ENCODE measurements at places on chromosomes 12 and 14.

DNA sequence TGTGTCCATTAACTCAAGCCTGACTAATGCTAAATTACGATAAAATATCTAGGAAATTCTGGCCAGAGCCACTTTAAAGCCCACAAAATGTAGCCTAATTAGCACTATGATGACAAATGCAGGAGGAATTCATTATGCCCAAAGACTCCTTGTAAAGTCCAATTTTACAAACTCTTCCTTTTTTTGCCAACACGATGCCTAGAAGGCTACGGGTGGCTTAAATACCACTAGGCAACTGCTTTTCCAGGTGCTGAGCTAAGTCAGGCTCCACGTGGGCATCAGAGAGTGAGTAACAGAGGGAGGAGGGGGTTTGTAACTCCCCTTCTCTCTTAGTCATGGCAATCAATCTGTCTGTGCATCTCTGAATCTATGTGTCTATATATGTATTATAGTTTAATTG, 172.4 kb upstream of the NTF3 start:
- no peak for DNase-seq

DNA sequence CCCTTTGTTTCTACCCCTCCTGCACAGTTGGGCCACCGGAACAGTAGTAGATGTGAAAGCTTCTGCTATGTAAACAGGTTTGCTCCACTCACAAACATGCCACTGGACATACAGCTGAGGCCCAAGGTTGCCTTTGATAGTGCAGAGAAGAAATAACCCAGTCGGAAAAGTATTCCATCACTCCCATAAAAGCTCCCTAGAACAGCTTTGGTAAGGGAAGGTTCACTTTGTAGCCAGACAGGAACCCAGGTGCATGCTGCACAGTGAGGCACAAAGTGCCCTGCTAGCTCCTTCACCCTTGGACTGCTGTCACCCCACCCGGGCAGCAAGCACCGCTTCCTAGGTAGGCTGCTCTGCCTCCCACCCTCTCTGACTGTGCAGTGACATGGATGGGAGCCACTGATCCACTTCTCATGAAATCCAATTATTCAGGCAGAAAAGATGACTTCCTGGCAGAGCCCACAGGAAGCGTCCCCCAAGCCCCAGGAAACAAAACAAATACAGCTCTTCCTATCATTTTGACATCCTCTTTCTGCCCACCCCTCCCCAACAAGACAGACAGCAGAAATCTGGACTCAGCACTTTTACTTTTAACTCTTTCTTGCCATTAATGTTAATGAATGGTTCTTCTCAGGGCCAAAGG, 100.2 kb downstream of the SRGAP1 start:
- DNase-seq: no peak

GRCh38 chr12:67630373-67631088, 18.0 kb upstream of the DYRK2 start:
- DNase-seq: peak; percentile 82

DNA sequence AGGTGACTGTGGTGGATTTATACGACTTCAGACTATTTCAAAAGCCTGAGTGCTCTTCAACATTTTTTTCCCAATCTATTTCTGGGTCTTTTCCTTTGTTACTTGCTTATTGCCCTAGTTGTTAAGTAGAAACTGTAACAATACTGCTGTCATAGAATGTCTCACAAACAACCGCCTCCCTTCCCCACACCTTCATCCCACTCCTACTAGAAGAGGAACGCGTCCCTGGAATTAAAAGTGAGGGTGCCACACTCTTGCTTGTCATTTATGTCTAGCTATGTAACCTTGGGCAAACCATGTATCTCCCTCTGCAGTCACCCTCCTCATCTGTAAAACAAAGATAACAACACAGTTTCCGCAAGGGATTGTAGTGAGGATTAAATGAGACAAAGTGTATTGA, 8.6 kb downstream of the BRAP start:
- DNase-seq: no peak

GRCh38 chr12:9027161-9028059, 38.1 kb downstream of the KLRG1 start:
- DNase-seq: peak; percentile 14

GRCh38 chr12:39301422-39301821, 141.5 kb downstream of the KIF21A start:
- DNase-seq: no peak

- DNase-seq: no peak
These were observed 323.3 kb upstream of the E2F7 start for GRCh38 chr12:77388445-77389265.

- peak; percentile 32 for DNase-seq
These were observed 98.6 kb downstream of the IRF2BPL start for GRCh38 chr14:76929927-76930326.

GRCh38 chr12:48890657-48891418, 25.2 kb upstream of the RND1 start:
- peak; percentile 64 for DNase-seq

DNA sequence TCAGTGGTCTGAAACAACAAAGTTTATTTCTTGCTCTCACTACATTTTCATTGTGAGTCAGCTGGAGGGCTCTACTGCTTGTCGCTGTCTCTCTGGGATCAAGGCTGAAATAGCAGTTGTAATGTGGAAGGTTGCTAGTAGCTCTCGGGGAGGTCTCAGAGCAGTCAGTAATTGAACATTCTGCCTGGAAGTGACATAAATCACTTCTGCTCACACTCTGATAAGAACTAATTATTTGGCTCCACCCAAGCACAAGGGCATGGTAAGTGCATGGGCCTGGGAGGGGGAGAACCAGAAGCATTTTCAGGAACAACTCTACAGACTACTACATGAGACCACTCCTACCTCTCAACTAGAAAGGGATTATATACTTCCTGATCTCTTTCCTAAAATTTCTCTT, 128.2 kb downstream of the TMEM117 start:
- no peak for DNase-seq

- no peak for DNase-seq
These were observed 457.3 kb downstream of the FLRT2 start for GRCh38 chr14:85987292-85987691.

DNA sequence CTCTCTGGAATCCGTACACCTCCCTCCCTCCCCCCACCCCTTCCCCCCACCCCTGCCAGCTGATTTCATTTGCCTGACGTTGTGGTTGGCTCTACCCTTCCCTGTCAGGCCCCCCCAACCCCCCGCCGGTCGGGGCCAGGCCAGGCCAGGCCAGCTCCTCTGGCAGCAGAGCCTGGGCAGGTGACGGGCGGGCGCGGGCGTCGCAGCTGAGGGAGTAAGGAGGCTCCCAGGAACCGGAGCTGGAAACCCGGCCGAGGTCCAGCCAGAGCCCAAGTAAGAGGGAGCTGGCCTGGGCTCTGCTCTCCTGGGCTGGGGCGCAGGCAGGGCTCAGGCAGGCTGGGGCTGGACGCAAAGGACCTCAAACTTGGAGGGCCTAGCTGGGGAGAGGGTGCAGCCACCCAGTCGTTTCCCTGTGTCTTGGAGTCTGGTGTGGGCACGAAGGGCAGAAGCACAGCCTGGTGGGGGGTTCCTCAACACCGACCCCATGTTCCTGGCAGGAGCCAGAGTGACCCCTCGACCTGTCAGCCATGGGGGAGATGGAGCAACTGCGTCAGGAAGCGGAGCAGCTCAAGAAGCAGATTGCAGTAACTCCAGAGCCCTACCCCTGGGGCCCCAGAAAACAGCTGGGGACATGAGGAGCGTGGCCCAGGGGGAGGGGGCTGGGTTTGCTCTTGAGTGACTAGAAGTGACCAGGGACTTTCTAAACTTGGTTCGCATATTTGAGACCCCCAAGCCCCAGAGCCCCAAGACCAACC, at the start of gene GNB3:
Gene GNB3, plus strand, starts transcription at position 165 of the 755 bp plus-strand sequence. Its CDS starts 363 bp downstream, at position 528.
- no peak for DNase-seq

GRCh38 chr12:102052192-102053061, 9.4 kb downstream of the WASHC3 start:
- DNase-seq: no peak

DNA sequence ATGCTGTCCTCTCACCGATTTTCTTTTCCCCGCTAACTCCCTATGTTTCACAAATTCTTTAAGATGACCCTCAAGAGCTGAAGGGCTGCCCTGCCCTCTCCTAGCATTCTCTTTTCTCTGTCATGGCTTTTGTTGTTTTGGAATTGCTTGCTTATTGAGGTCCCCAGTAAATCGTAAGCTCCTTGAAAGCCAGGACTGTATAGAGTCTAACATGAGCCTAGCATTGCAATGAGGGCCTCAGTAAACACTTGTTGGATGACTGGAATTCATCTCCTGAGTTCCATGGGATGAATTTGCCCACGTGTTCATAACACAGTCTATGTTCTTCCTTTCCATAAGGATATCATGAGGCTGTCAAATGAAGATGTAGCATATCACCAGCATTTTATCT, 92.2 kb downstream of the APAF1 start:
- DNase-seq: no peak

DNA sequence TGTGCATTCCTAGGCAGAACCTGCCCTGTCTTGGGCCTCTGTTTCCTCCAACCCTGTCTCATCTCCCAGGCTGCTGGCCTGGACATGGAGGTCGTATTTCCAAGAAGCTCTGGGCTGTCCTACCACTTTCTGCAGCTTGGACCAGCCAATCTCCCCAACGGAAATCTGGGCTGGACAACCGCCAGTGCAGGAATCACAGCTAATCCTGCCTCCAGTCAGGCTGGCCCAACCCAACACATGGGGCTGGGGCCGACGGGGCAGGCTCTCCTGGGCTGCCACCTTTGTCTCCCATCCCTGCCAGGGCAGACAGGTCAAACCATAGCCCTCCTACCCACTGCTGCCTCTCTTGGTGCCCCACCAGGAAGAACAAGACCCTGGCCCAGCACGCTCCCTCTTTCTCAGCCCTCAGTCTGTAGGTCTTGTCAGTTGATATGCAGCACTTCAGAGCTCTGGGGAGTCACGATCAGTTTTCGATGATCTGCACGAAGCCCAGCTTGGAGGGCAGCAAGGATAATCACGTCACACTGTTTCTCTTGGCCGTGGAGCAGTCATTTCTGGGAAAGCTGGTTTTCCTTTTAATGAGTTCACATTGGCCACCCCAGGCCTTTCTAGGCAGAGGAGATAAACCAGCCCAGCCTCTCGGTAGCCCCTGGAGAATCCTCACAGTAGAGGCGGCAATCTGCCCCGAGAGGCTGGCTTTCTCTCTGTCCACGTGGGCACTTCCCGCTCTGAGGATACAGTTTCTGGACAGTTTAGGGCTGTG, 195.2 kb upstream of the PRMT8 start:
- no peak for DNase-seq

GRCh38 chr12:21456291-21456780, 18.9 kb downstream of the PYROXD1 start:
- DNase-seq: peak; percentile 3

GRCh38 chr12:113751513-113751912, 214.6 kb downstream of the RBM19 start:
- DNase-seq: no peak

DNA sequence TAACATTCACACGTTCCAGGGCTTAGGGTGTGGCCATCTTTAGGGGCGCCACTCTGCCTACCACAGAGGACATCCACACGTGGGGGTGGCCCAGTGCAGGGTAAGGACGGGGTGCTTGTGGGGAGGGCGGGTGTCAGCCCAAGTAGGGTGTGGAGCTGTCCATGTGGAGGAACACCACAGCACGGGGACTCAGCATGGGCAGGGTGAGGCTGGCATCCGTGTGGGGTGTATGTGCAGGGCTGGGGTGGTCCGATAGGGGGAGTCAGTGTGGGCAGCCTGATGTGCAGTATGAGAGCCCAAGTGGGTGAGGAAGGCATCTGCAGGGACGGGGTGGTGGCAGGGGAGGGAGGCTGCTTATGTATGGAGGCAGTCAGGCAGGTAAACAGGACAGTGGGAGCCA, 17.7 kb downstream of the PSMC1 start:
- DNase-seq: no peak

- DNase-seq: no peak
These were observed 67.2 kb downstream of the HECTD4 start for GRCh38 chr12:112314981-112315380.

DNA sequence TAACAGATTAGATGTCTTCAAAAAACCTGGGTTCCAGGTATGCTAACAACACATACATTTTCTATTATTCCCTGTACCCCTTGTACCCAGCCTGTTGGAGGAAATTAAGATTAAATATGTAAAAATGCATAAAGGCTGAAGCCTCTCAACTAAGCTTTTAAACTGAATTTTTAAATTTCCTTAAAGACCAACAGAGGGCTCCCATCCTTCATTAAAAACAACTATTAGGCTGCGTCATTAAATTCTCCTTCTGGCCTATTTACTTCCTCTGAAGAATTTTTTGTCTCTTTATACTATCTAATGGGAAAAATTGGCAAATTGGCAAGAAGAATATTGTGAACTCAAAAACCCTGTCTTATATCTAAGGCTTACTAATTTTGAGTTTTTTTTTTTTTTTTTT, 21.8 kb downstream of the SENP1 start:
- DNase-seq: no peak

DNA sequence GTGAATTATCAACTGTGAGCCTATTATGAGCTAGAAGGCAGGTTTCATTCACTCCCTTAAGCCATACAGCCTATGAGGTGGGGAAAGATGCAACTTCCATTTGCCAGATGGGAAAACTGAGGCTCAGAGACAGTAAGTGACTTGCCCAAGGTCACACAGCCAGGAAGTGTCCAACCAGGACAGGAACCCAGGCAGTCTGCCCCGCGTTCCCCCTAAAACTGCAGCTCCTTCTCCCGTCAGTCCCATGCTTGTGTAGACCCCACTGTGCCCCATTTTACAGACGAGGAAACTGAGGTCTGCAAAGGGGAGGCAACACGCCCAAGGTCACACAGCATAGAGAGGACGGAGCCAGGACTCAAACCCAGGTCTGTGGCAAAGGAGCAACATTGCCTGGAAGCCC, 50.6 kb downstream of the NCOR2 start:
- no peak for DNase-seq

DNA sequence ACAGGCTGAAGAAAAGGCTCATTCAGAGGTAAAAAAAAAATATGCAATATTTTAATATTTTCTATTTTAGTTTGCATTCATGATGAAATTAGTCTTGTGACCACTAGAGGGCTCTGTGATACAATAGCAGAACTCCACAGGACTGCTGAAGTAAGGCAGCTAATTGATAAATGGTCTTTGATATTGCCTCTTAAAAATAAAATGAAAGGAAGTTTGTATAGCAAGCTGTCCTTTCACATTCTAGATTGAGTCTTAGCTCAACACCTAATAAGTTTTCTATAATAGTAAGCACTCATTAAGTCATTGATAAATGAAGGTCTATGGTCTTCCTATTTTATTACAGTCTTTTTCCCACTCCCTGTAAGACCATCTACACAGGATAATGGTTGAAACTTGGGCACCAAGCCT, 315.7 kb downstream of the NAV3 start:
- no peak for DNase-seq

- no peak for DNase-seq
These were observed 392.0 kb downstream of the EMP1 start for GRCh38 chr12:13588574-13588973.

- no peak for DNase-seq
These were observed 423.7 kb downstream of the LRIG3 start for GRCh38 chr12:58496411-58497190.
